ENCODE measurements at places on chromosomes 2 and 18.

- DNase-seq = no peak
Measured at GRCh38 chr18:34938090-34938489, 103.1 kb upstream of the MAPRE2 start.

- DNase-seq = no peak
Measured at GRCh38 chr2:71538656-71539265, 85.4 kb downstream of the DYSF start.

DNA sequence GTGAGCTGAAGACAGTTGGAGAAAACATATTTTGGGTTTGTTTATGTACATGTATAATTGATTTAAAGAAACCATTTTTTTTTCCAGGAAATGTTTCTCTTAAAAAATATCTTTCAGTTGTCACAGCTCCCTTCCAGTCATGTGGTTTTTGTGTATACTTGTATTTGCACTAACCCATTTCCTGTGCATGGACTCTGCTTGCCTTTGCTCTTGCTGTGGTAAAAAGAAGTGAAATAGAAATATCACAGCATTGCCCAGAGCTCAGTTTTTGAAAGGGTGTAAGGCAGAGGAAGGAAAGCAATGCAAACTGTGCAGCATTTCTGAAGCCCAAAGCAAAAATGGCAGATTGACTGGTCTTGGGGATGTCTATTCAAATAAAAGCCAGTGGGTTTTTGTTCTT lies 10.4 kb upstream of the DOCK10 start:
- no peak for DNase-seq

DNA sequence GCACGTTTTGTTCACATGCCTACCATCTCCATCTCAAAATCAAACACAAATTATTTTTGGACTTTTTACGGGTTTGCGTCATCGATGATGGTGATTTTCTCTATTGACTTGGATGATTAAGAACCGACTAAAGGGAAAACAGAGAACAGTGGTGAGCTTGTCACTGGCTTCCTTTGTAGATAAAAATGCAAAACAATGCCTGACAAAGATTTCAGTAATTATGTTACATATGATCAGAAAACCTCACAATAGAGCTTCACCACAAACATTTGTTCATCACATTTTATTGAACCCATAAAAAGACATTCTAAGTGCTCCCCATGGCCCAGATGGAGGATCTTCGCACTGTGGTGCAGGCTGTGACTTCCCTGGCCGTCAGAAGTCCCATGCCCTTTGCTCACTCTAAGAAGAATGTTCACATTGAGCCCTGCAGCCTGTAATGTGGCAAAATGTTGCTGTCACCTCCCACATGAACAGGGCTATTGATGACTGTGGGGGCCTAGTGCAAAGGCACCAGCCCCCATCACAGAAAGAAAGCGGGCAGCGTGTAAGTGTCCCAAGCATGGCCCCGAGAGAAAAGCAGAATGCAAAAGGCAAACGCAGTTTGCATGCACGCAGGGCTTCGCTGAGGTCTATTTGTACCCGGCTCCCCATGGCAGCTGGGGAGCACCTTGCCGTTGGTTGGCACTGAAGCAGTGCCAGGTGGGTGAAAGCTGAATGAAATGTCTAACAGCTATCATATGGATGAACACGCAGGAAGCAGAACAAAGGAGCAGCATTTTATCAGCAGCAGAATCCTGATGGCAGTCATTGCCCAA lies 60.6 kb downstream of the BCL2 start:
- DNase-seq = no peak

DNA sequence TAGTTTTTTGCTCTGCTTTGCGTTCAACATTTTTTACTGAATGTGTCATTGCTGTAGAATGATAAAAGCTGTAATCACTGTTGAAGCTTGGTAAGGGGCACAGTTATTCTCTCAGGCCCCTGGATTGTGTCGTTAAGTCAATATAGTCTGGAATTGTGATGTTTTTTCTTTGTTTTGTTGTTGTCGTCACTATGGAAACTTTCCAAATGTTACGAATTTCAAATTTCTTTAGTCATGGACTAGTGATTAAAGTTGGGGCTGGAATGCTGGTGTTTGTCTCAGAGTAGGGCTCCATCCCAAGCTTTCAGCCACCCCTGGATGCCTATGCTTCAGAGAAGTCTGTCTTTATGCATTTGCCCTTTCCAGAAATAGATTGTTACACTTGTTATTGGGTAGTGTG lies 287.2 kb downstream of the CDH19 start:
- DNase-seq = no peak

GRCh38 chr18:74803769-74804168 lies 206.1 kb downstream of the ZNF407 start:
- DNase-seq = peak; percentile 66

- no peak for DNase-seq
Measured at GRCh38 chr2:229268626-229269025, 2.5 kb downstream of the PID1 start.

DNA sequence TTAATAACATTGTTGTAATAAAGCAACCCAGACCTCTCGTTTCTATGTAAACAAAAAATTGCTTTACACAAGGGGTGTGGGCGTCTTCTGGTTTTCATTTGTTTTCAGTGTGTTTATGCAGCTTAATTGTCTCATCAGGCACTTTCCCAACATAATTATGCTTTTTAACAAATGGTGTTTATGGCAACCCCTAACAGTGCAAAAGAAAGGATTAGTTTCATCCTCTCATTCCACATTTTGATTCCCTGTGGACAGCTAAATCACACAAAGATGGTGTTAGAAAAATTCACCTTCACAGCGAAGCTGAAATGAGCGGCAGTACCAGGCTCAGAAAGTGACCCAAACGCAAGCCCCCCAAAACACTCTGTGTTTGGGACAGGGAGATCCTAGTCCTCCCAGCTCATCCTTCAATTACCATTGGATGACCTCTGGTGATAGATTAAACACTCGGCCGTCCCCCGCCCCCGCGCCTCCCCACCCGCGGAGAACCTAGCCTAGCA lies 724 bp downstream of the FTCDNL1 start:
- no peak for DNase-seq

- DNase-seq = no peak
Measured at GRCh38 chr2:165328272-165328671, 89.1 kb downstream of the SCN2A start.

GRCh38 chr18:48137374-48138081 lies 207.1 kb upstream of the SMAD2 start:
- no peak for DNase-seq

DNA sequence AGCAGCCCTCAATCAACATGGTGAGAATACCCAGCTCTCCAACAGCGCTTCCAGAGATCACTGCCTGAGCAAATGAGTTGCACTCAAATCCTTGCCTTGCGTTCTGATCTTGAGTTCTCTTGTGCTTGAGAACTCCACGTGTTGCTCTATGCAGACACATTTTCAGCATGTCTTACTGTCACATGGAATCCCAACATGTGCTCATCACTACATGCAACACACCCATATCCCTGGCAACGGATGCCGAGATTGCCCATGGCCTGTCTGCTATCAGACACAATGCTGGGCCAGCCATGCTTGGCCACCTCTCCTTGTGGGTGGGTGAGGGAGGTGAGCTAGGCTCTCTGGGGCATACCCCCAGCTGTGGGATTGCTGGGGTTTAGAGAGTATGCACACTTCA lies 91.9 kb upstream of the LDAH start:
- DNase-seq = no peak

- no peak for DNase-seq
Measured at GRCh38 chr18:59897321-59897954, 2.4 kb upstream of the PMAIP1 start.

DNA sequence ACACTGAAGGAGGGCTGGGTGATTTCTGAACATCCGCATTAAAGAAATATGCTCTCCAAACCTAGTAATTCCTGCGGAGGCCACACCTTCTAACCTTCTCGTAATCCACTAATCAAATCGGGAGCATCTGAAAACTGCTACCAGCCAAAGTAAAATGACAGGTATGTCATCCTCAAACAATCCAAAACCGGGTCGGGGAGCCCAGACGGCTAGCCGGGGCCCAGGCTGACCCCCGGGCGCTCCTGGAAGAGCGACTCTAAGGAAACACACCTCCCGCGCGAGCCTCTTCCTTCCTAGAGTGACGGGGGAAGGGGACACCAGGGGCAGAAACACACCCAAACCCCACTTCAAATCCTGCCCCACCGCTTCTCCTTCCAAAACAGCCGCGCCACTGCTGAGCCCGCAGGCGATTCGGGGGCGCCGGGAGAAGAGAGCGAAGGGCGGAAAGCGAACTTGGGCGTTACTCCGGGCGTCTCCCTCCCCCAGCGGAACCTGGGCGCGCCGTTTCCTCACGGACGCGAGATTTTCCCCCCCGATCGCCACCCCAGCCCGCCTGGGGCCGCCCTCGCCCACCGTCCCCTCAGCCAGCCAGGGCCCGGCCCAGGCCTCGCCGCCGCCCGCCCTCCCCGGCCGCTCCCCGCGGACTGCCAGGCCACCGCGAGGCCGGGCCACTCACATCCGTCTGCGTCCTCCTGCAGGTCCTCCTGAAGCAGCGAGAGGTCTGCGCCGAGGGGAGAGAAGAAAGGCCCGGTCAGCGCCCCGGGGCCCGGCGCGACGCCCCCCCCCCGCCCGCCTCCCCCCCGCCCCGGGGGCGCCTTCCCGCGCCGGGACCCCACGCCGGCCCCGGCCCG lies 584 bp downstream of the PPP4R1 start:
- peak; percentile 47 for DNase-seq

DNA sequence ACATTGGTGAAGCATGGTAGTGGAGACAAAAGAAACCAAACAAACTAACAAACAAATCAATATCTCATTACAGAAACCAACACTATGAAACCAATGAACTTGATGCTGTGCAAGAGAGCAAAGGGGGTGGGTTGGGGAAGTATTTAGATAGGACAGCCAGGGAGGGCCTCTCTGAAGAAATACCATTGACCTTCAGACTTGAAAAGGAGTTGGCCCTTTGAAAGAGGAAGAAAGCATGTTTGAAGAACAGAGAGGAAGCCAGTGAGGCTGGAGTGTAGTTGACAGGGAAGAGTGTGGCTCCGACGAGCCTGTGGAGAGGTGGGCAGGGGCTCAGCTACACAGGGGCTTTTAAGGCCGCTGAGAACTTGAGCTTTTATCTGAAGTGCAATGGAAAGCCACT lies 151.0 kb upstream of the GATA6 start:
- DNase-seq = no peak

DNA sequence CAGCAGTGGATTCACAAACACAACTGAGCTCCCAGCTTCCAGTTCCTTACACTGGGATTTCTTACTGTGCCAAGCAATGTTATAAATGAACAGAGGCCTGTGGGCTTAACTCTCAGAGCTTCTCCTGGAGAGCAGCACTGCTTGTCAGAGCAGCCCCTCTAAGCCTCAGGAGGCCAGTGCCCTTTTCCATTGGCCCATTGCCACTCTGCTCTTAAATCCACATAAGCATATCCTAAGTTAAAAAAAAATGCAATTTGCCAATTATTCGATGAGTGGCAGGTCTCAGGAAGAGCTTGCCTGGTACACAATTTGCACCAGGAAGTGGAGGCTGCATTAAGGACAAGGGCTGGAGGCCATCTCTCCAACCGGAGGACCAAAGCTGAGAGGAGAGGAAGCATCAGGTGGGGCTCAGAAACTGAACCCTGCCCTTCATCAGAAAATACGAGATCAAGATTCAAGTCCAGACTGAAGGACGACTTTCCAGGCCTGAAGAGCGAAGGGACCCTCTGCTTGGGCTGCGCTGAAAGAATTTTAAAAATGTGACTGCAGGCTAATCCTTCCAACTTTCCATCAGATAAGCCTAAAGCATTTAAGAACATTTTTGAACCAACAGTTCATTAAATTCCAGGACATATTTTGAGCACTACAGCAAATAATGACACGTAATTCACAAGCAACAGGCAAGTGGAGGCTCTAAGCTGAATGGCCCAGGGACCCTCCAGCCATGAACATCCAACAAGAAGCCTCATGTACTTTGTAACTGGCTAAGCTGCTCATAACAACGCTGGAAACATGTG lies 28.4 kb upstream of the PXDN start:
- no peak for DNase-seq

DNA sequence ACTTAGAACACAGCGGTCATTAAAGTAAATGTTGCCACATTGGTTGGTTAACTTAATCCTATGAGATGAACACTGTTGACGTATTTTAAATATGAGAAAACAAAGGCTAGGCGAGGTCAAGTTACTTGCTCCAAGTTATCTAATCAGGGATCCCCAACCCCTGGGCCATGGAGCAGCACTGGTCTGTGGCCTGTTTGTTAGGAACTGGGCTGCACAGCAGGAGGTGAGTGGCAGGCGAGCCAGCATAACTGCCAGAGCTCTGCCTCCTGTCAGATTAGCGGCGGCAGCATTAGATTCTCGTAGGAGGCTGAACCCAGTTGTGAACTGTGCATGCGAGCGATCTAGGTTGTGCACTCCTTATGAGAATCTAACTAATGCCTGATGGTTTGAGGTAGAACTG lies 878.9 kb downstream of the CPS1 start:
- DNase-seq = no peak

GRCh38 chr2:220782609-220783113 lies 789.4 kb downstream of the EPHA4 start:
- no peak for DNase-seq

- no peak for DNase-seq
Measured at GRCh38 chr2:202112041-202112440, 39.0 kb downstream of the KIAA2012 start.

DNA sequence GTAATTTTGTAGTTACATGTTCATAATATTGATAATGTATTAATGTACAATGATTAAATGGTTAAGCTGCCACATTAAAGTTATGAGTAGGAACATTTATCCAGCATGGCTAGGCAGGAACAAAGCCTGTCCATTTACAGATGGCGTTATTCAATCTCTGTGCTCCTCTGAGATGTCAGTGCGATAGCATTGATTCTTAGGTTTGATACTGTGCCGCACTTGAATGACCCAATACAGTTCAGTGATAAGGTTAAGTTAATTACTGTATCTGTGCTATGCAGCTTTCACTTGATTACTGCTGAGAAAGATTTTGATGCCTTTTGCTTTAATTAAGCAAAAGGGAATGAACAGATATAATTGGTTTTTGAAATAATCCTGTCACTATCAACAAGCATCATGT lies 111.8 kb downstream of the ZNF407 start:
- DNase-seq = no peak

- peak; percentile 96 for DNase-seq
Measured at GRCh38 chr2:241009601-241010530, 11.4 kb downstream of the SNED1 start.

DNA sequence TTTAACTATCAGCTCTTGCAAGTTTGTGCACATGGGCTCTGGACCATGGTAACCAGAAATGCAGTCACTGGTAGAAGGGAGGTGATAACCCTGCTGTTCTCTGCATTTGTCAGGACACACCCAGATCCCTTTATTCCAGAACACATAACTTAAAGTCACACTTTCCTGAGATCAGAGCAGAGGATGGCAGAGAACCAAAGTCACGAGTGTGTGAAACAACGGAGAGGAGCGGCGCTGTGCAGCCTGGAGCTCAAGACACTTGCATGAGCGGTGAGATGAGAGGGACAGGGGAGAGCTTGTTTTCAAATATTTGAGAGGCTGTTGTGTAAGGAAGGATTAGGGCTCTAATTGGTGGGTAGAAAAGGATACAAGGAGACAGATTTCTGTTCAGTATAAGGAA lies 43.3 kb upstream of the AAK1 start:
- no peak for DNase-seq

GRCh38 chr2:46390901-46391395 lies 88.4 kb upstream of the TMEM247 start:
- DNase-seq = no peak

- no peak for DNase-seq
Measured at GRCh38 chr18:6859676-6860422, 130.3 kb downstream of the ARHGAP28 start.
